Activated CD4-positive, alpha-beta T cell treated with anti-CD3 and anti-CD28 coated beads, Interleukin-2, amount 50 U/mL, for 16 hours (primary cell): ENCODE measurements at places on chromosomes 13 and 19.

DNA sequence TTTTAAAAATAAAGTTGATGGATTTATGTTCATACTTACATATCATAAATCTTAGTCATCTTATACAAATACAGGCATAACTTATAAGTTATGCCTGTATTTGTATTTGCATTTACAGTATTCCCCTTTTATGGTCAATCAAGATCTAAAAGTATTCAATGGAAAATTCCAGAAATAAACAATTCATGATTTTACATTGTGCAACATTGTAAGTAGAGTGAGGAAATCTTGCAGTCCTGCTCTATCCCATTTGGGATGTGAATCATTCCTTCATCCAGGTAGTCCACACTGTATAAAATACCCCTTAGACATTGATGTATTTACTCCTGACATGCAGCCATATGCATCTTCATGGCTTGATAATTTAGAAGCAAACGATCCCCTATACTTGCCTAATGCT, 795.3 kb downstream of the SLITRK1 start:
- no peak for DNase-seq

DNA sequence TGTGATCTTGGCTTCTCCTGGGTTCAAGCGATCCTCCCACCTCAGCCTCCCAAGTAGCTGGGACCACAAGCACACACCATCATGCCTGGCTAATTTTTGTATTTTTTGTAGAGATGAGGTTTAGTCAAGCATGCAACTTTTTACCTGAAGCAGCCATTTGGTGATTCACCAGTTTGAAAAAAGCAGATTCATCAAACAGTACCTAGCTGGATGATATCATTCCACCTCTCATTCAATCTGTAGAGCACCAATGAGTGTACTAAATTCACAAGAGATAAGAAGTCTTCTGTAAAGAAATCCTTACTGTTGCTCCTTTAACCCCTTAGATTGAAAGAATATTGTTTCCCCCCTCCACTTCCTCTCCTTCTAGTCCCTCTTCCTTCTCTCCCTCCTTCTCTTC, 261.1 kb upstream of the RFC3 start:
- no peak for DNase-seq

DNA sequence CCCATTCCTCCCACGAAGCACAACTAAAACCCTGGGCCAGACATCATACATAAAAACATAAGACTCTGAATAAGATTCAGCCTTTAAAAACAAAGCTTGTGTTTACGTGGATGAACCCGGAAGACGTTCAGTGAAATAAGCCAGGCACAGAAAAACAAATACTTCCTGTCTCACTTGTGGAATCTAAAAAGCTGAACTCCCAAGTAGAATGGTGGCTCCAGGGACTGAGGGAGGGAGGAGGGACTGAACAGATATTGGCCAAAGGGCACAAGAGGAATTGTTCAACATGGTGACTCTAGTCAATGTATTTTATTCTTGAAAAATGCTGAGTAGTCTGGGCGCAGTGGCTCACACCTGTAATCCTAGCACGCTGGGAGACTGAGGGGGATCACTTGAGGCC, 35.7 kb upstream of the TPM4 start:
- no peak for DNase-seq

GRCh38 chr13:55439450-55439849, 1701.3 kb upstream of the PRR20A start:
- DNase-seq: no peak

GRCh38 chr19:47497050-47497766, 13.2 kb upstream of the KPTN start:
- no peak for DNase-seq

DNA sequence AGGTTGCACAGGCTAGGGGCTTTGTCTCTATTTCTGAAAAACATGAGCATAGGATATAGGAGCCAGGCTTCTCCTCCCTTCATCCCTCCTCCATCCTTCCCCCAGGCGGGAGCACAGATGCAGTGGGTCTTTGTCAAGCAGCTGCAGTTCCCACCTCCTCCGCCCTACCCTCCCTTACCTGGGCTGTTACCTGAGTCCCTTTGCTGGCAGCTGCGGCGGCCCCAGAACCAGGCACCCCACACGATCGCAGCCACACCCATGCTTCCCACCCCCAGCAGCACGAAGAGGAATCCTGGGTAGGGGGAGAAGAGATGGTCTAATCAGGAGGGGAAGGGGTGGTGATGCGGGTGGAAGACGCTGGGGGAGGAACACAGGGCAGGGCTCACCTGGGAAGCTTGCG, 7.8 kb downstream of the TMIGD2 start:
- no peak for DNase-seq

- DNase-seq: no peak
Measured at GRCh38 chr19:34365463-34366401, 736 bp downstream of the GPI start.

- DNase-seq: no peak
Measured at GRCh38 chr19:45045671-45046353, 7.0 kb downstream of the CLASRP start.

- no peak for DNase-seq
Measured at GRCh38 chr13:104979281-104980030, 1556.0 kb downstream of the EFNB2 start.

DNA sequence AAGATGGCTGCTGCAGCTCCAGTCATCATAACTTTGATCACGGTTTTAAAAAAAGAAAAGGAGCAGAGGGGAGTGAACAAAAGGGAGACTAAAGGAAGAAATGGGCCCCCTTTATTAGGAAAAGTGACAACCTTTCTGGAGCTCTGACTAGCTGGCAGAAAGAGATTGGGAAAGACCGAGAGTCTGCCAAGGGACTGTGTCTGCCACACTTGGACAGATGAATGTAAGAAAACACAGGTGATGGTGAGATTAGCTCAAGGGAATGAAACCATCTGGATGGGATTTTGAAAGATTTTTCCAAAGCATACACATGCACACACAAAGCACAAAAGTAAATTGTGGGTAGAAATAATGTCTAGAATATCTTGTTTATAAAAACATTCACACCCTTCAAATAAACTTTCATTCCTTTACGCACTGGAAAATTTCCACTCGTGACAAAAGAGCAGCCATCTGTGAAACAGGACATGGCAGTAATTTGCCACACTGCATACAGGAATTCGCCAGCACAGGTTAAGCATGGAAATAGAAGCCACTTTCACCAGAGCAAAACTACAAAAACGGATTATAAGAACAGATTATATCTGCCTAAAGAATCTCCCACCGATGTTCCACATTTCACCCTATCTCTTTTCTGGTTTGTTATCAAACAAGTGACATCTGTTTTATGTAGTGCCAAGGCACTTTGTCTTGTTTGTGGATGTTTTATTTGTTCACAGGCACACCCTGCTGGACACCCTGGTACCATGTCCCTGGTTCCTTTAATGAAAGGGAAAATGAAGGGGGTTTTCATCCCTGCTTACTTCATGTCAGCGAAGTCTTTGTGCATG, 819.5 kb downstream of the DIAPH3 start:
- no peak for DNase-seq

DNA sequence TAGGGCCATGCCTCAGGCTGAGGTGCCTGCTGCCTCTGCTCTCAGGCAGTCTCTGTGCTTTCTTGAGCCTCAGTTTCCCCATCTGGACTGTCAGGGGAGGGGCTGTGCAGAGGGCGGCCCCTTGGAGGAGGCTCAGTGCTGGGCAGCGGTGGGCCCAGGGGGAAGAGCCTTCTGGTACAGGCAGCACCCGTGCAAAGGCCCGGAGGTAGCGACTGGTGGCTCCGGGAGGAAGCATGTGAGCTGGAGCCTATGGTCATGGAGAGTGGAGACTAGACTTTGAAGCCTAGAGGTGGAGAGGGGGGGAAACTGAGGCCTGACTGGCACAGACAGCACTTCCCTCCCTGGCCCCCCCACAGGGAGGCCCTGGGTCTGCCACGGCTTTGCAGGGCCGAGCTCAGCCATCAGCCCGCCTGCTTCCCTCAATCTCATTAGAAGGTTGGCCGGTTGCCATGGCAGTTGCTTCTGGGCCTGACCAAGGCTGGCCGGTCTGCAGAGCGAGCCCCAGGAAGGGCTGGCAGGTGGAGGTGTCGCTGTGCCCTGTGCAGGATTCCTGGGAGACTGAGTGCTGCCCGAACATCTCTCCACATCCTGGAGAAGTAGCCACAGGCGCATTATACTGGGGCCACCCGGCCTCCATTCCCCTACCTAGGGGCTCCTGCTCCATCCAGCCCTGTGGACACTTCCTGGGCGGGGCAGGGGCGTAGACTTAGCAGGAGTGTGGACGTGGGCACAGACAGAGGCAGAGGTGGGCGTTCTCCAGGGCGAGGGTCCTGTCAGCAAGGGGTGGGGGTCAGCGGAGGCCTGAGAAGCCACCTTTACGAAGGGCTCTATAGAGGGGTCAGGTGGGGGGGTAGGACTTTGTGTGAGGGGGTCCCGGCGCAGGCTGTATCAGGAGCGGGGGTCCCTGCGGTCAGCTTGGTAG, 53.2 kb downstream of the CRTC1 start:
- no peak for DNase-seq

- DNase-seq: no peak
Measured at GRCh38 chr13:96540670-96541069, 450.8 kb downstream of the HS6ST3 start.

DNA sequence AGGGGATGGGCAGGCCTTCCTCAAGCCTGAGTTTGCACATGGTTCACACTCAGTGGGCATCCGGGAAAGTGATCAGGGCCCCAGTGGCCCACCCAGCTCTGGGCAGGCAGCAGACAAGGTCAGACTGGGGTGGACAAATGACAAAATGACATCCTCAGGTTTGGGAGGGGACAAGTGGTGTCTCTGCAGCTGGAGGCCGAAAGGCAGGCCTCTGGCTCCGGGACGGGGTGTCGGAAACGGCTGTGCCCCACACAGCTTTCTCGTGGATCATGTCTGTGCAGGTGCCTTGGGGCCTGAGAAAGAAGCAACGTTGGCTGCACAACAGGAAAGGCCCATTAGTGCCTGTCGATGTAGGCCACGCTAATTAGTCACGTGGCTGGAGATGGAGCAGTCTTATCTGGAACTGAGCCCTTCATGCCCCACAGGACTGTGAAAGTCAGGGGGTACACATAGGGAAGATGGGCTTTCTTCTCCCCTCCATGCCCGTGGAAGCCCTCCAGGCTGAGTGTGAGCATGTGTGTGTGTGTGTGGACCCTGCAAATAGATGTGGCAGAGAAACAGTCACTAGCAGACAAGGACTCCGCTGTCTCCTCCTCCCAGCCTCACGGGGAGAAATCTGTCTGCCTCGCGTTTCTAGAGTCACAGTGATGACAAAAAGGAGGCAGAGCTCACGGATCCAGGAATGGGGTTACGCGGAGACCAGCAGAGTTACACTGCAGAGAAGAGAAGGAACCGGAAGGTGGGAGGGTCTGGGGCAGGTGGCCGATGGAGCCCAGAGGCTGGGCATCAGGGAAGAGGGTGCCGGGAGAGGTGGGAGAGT, 44.2 kb downstream of the CHST8 start:
- DNase-seq: no peak

- no peak for DNase-seq
Measured at GRCh38 chr19:40981591-40981990, 9.5 kb upstream of the CYP2B6 start.

DNA sequence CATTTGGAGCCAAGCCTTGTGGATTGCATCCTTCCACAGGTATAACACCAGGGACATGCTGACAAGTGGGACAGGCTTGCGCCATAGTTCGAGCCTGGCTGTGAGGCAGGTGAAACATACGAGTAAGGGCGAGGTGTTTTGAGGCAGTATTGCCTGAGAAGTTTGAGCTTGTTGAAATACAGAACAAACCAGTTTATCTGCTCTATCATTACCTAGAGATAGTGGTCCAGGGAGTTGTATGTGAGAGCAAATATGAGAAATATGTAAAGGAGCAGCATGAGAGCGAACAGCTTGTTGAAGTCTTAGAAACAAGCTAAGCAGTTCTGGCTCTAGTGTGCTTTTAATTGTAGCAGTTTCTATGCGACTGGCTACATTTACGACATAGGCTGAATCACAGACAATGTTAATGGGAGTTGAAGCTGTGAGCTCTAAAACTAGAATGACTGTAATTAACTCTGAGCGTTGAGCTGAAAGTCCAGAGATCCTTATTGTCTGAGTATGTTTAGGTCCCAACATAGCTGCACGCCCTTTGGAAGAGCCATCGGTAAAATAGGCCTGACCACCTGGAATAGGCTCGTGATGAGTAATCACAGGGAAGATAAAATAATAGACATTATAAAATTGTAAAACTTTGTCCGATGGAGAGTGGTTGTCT, 8.2 kb downstream of the ZNF439 start:
- DNase-seq: no peak

DNA sequence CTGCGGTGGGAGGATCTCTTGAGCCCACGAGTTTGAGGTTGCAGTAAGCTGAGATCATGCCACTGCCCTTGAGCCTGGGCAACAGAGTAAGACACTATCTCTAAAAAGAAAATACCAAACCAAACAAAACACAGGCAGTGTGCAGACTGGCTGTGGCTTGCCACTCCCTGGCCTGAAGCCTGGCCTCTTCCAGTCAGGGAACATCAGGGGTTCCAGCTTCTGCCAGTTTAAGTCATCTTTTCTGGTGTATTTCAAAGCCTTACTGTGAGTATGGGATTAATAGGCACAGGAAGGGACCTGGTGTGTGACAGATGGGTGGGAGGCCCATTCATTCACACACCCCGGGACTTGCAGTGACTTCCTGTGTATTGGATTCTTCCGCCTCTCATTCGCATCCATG, 27.0 kb upstream of the F2RL3 start:
- no peak for DNase-seq

DNA sequence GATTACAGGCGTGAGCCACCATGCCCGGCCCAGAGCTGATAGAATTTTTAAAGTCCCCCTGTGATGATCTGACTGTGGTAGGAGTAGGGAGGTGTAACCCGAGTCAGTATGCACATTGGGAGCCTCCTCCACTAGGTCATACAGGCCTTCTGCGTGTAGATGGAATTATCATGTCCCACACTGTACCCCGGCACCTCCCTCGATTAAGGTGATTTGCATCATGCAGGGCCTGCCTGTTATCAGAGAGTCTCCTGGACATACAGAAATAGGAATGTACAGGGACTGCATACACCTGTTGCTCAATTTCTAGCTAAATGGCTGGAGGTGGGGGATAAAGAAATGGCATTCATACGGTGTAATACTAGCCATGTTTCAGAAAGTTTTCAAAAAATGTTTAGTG, 922 bp upstream of the ERVK3-1 start:
- no peak for DNase-seq

DNA sequence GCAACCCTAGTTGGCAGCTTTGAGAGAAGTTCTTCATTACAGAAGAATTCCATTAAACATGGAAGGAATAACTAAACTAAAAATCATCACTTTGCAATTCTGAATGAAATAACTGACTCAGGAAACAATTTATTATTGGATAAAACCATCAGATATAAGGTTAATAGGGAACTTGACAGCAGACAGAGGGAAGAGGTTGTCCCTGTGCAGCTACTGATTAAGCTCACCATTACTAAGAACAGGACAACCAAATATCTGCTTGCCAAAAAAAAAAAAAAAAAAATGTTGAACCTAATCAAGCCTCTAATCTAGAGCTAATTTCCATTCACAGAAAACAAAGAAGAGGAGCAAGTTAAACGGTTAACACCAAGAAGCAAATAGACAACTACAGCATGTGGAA, 12.8 kb downstream of the N4BP2L2 start:
- DNase-seq: no peak
